ENCODE measurements at places on chromosomes 1 and 21.

DNA sequence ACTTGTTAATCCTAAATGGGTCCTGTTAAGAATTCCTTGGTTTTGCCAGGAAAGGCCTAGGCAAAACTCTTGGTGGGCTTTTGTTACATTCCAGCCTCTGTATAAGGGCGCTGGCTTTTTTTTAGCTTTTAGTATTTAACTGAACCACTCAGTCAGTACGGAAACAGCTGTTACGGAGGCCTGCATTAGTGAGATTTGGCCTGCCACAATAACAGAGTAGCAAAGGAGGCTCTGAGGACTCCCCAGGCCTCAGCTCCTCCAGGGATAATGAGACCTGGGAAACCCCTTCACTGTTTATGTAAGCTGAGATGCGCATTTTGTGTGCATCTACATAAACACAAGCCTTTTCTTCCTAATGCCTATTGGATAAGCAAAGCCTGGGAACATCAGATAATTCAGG lies 210.2 kb downstream of the APP start:
- no peak for DNase-seq

GRCh38 chr1:203858055-203858454 lies 3.3 kb upstream of the SNRPE start:
- DNase-seq = no peak

GRCh38 chr1:52305417-52306226 lies 60.4 kb downstream of the CC2D1B start:
- no peak for DNase-seq

- DNase-seq = peak; percentile 50
These were observed 5.9 kb downstream of the MAN1C1 start for GRCh38 chr1:25622531-25622930.

DNA sequence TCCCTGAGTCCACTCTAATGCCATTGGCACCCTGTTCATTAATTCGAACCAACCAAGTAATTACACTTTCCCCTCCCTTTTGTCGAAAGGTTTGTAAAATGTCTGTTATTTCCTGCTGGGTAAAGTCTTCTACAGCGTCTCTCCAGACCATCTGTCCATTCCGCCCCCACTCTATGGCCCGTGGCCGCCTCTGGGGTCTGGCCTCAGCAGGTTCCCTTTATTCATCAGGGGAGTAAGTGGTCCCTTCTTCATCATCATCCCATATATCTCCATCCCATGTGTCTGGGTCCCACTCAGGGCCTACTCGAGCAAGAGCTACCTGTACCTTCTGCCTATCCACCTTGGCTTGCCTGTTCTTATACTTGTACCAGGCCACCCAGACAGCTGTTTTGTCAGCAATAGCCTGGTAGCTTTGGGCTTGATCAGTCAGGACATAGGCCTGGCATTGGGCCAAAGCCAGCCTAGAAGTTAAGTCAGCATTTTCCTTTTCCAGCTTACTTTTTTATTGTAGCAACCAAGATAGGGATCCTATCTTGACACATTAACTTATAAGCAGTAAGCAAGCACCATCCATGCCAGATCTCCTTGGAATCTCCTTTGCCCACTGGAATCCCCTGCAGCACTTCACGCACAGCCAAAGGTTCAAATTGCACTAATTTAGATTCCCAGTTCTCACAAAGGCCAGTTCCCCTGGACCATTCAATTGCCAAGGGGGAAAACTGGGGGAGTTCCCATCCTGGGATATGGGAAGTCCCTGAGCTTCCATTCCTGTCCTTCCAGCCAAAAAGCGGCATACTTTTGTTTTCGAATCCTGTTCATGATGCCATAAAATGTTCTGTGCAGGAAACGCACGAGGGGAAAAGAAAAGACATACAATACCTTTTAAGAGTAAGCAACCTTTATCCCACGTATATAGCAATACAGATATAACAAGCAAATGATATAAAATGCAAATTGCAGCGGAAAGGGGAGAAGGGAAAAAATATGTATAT lies 6.6 kb upstream of the STUM start:
- DNase-seq = no peak

GRCh38 chr1:155261493-155261851 lies 688 bp downstream of the SCAMP3 start:
- DNase-seq = peak; percentile 28

DNA sequence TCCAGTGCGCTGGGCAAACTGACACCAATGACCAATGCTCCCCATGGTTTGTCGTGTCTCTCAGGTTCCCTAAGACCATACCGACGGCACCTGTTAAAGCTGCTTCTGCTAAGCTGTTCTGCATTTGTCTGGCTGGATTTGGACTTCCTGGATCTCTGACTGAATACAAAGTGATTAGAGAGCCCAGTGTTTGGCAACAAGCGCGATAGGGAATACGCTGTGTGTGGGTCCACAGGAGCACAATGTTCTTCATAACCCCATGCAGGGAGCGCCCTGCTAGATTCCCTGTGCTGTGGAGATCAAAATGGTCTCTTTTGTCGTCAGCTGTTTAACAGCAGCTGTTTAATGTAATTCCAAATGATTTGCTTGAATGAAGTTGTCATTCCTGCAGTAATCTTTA lies 26.0 kb upstream of the ESRRG start:
- no peak for DNase-seq

- DNase-seq = no peak
These were observed 110.4 kb upstream of the IPO9 start for GRCh38 chr1:201718346-201719202.

- DNase-seq = no peak
These were observed 88.1 kb downstream of the UCK2 start for GRCh38 chr1:165915480-165915879.

DNA sequence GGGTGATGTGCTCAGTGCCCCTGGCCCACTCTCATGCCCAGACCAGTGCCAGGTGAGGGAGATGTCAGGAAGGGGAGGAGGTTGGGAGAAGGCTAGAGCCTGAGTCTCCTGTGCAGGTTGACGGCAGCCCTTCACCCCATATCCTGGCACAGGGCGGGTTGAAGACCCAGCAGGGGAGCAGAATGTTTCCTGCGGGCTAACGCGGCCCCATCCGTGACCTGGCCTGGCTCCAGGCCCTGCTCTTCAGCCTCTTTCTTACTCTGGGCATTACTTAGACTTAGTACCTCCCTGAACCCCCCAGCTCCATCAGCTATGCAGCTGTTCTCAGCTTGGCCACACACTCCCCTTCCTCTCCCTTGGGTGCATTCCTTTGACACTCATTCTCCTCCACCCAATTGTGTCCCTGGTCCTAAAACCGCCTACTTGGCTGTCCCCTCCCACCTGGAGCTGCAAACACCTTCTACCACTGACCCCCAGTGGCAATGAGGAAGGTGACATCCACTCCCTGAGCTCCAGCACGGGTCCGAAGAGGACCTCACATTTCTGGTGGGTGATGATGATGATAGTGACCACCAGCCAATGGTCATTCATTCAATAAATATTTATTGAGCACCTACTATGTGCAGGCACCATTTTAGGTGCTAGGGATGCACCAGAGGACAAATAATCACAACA lies 179.0 kb downstream of the PTPRU start:
- no peak for DNase-seq

- DNase-seq = no peak
These were observed at the start of gene OPRD1 for GRCh38 chr1:28811766-28812668. Gene OPRD1, plus strand, starts transcription at chr1:28812170. Its CDS starts 214 bp downstream, at chr1:28812384.

DNA sequence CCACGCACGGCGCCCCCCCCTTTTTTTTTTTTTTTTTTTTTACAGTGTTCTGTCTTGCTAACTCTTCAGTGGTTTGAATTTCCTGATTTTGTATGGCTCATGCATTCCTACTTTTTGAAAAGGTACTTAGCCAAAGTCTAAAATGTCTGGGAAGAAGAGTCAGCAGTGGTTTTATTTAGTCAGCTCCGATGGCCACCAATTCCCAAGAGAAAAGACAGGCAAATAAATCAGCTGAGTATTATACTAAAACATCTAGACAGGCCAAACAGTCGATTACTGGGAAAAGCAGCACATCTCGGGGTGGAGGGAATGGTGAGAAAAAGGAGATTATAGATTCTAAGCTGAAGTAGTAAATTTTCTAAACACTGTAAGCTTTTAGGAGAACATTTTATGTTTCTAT lies 192.5 kb upstream of the ZRANB2 start:
- DNase-seq = no peak

DNA sequence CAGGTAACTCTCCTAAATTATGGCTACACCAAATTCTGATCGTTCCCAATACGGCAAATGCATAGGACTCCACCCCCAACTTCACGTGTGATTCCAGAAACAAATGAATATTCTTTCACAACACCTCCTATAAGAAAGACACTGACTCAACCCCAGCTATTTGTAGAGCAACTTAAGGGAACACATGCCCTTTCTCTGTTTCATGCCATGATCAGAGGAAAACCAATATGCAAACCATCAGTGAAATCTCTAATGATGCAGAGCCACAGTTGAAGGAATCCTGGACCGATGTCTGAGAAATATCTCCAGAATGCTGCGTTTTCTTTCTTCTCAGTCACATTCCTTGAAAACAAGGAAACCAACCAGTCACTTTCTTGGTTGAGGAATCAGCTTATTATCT lies 164.2 kb upstream of the PTBP2 start:
- DNase-seq = no peak

Data from CD4-positive, alpha-beta T cell treated with Interleukin-4 for 1 hour (primary cell).